Progenitor cell of endocrine pancreas (in vitro differentiated cells): ENCODE measurements at places on chromosomes 11 and 22. TPM values are rescaled to one million over a fixed set of nuclear protein-coding genes. Genes with fewer than 3 reads are reported as not detected.
A peak's percentile ranks its signal among the peaks of the same experiment; 100 is the strongest.

GRCh38 chr22:25475257-25476022, 89.0 kb upstream of the GRK3 start:
- no peak for DNase-seq

DNA sequence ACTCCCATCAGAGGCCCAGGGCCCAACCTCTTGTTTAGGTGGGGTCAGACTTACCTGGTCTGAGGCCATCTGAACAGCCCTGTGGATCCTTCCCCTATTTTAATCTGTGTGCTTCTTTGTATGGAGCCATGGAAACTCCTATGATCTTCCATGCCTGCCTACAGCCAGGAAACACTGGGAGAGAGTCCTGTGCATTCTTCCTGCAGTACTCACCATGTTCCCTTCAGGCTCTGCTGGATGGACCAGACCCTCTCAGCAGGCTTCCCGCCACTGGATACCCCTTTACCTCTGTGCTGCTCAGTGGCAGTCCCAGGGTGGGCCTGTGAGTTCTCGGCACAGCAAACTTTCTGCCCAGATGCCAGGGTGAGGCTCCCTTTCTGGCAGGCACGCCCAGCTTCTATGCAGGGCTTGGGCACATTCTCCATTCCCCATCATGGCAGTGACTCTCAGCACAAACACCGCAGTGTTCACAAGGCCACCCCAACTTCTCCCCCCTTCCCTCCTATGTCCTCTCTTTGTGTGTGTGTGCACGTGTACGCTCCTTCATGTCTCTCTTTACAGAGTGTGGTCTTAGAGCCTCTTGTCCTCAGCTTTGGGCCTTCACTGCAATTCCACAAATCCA, 34.8 kb downstream of the NEU3 start:
- no peak for DNase-seq

GRCh38 chr22:26891429-26891828, 234.0 kb downstream of the MIAT start:
- DNase-seq, result no peak

DNA sequence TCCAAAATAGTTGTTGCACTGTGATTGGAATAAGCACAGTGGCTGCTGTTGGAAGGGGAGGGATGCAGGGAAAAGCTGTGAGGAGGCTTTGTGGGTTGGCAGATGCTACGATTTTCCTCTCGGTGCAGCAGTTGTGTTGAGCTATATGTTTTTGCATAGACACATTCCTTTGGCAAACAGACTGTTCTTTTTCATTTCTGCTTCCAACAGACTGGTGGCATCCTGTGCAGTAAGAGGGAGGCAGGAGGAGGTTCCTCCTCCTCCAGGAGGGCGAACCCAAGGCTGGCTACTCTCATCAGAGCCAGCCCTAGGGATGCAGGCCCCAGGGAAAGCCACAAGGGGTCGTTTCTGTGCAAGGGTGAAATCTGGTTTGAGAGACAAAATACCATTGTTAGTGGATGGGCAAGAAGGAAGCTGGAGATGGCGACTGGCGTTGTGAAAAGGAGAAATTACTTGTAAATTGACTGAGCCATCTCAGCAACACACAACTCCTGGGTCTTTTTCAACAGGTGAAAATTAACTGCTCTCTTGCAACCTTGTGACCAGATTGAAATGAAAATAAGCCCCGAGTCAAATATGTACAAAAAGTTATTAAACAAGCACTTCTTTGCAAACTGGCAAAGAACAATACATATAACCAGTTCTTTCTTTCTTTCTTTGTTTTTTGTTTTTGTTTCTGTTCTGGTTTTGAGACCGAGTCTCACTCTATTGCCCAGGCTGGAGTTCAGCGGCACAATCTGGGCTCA, 26.5 kb upstream of the UBASH3B start:
- DNase-seq, result peak; percentile 53

DNA sequence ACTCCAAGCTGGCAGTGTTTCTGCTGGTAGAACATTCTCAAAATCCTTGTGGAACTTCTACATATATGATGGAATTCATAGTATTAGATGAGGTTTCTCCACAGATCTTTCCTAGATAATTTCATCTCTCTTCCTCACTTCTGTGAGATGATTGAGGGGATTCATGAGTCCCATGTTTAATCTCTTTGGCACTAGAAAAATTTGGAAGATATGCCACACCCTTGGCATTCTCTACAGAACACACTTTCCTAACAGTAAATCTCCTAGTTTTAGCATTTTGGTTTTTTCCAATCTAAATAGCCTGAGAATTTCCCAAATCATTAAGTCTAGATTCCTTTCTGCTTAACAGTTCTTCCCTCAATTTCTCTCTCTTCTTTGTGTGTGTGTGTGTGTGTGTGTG, 35.3 kb downstream of the MED15 start:
- DNase-seq, result no peak

DNA sequence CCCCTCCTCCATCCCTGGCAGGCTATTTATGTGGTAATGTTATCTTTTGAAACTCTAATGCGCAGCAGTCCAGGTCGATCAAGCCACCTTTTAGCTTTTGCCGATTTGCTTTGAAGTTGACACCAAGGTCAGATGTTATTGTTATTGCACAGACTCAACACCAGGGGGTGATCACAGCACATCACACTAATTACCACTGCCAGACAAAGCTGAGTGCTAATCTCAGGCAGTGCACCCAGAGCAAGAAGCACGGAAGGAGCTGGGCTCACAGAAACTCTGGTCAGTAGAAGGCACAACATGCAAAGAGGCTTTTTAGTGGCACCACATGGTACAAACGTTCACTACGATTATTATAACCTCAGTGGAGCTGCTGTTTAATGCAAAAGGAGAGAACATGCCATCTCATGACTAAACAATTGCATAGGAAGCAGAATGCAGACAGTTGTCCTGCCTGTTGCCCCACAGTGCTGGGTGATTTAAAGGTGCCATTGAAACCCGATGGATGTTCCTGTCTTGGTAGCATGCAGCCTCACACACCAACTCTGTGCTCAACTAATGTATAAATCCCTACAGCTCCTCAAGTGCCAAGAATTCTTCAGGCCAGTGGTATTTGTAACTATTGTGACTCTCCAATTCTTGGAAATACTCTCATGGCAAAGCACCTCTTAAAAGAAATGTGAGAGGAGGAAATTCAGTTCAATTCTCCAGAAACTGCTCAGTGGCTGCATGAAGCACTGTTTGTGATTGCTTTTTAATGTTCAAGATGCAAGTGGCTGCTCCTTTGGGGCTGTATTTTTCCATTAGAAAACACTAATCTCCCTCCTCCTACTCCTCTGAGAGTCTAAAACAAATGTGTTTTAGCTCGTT, 353.9 kb upstream of the DDI1 start:
- DNase-seq, result peak; percentile 49

DNA sequence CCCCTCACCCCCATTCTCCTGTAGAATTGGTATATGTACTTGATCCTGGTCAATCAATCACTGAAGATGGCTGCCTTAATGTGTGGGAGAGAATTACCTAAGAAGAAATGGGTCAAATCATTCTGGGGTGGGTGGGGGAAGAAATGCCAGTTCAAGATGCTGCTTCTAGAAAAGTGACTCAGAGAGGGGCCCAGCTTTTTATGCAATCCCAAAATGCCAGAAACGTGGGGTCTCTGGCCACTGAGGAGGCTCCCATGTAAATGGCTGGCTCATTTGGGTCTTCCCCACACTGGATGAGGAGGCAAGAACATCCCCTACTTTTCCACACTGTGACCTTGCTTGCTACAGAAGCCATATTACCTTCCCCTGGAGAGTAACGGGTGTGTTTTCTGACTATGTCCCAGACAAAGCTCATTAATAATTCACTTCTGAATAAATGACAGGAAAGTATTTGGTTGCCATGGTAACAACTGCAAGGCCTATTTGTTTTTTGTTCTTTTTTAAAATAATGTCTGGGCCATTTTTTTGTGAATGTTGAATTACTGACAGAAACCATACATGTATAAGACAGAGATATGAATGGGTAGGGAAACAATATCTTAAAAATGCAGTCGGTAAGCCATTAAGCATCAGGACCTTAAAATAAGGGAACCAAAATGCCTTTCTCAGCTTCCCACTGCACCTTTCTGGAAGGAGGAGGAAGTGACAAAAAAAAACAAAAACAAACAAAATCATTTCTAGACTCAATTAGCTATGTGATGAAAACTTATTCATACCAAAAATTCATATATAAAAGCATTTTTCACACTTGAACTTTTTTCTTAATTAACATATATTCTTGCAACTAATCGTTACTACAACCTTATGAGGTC, 32.0 kb downstream of the SLC1A2 start:
- DNase-seq, result no peak

The MS4A15 gene
- not detected in 2 replicates for total RNA-seq

- DNase-seq, result no peak
Measured at GRCh38 chr11:61924064-61924455, 6.7 kb upstream of the RAB3IL1 start.

DNA sequence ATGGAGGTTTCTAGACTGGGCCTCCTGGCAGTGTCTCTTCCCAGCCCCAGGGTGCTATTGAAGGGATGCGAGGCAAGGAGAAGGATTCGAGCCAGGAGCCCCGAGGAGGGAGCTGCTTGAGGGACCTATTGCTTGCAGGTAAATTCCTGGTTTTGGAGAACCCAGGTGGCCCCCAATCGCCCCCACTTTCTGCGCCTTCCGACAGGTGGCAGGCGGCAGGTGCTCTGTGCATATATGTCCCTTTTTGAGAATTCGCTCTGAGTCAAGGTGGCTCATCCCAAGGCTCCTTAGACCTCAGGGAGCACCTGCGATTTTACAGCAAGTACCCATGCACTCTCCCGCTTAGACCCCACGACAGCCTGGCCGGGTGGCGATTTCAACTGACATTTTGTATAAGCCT, 40.3 kb upstream of the SHISAL1 start:
- no peak for DNase-seq

GRCh38 chr11:133636711-133637355, 104.5 kb upstream of the OPCML start:
- DNase-seq, result no peak

- no peak for DNase-seq
Measured at GRCh38 chr11:96159968-96160367, 183.0 kb downstream of the MAML2 start.

The LRRN4CL gene
- 0.65 and 0.89 TPM in 2 replicates for total RNA-seq

DNA sequence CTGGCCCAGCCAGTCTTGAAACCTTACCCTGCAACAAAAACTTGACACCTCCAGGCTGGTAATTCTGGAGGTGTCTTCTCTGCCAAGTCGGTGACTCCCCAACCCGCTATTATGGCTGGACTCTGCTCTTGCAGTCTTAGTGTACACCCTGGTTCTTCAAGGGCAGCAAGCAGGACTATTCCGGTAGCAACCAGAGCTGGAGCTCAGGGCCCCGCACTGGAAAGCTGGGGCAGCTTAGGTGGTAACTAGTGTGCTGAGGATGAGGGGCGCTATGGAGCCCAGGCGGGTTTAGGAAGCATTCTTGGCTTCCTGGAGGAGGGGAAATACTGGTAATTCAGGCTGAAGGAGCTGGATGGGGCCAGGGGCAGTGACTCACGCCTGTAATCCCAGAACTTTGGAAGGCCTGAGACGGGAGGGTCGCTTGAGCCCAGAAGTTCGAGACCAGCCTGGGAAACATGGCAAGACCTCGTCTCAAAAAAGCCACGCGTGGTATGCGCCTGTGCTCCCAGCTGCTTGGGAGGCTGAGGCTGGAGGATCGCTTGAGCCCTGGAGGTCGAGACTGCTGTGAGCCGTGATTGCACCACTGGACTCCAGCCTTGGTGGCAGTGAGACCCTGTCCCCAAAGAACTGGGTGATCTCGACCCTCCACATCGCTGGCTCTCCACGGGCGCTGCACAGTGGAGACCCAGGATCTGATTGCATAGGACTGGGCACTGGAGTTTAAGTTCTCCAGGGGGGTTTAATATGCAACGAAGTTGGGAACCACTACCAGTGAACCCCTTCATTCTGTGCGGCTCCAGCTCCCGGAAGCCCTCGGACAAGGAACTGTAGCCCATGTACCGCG, 10.6 kb upstream of the AIFM3 start:
- DNase-seq, result no peak

- DNase-seq, result no peak
Measured at GRCh38 chr11:119468511-119468910, 45.5 kb upstream of the THY1 start.

- no peak for DNase-seq
Measured at GRCh38 chr11:6403539-6403938, 13.3 kb downstream of the SMPD1 start.

DNA sequence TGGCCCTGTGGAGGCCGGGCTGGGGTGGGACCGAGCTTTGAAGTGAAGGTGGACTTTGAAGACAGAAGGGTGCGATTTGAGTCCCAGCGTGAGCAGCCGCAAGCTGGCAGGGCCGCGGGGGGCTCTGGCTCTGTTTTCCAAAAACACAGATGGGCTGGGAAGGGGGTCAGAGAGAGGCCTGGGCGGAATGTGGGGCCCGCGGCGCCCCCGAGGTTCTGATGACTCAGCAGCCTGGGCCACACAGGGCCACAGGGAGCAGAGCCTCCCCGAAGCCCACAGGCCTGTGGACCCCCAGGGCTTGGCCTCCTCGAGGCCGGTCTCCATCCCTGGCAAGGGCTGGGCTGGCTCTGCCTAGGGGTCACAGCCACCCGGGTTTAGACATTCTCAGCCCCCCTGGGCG, 6.1 kb downstream of the INS start:
- no peak for DNase-seq

DNA sequence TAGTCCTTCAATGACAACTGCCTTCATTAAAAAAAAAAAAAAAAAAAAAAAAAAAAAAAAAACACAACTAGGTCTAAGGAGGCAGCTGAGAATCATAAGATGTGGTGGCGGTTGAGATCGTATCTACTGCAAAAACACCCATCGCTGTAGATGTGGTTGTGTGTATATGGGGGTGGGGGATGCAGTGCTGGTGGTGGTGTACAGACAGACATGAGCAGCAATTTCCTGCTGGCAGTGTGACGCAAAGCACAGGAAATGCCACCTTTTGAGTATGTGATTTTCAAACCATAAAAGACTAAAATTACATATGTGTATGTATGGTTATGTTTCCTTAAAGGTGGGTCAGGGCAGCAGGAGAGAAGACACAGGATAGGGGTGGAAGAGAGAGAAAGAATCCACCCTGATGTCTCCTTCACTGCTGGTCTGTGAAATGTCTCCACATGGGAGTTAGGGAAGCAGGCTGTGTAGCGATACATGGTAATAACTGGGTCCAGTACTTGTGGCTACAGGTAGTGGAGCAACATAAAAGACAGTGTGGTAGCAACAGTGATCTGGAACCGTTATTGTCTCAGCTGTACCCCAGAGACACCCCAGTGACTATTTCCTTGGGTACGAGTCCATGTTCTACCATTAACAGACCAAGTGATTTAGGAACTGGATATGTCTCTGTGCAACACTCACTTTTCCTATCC, 57.9 kb downstream of the SYTL2 start:
- DNase-seq, result no peak
